ENCODE measurements at places on chromosomes 11 and 22.

- no peak for DNase-seq
Measured at GRCh38 chr22:35834061-35834460, 116.4 kb downstream of the APOL5 start.

- no peak for DNase-seq
Measured at GRCh38 chr22:42716221-42716620, 4.4 kb downstream of the A4GALT start.

- no peak for DNase-seq
Measured at GRCh38 chr11:112004389-112004788, 20.8 kb upstream of the DLAT start.

DNA sequence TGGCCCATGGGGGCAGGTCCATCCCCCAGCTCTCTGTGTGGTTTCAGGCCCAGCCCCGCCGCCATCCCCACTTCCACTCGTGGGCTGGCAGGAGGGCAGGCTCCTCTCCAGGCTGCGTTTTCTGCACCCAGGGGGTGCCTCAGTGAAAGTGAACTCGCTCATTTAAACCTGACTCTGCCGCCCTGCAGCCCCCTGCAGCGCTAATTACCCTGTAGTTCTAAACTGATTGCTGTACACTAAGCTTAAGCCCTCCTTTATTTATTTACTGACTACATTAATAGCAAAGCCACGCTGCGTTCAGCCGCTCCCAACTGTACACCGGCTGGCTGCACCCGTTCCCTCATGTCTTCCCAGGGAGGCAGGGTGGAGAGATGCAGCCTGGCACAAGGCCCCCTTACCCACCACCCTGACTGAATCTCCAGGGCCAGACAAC lies 36.6 kb upstream of the NNMT start:
- DNase-seq = no peak

DNA sequence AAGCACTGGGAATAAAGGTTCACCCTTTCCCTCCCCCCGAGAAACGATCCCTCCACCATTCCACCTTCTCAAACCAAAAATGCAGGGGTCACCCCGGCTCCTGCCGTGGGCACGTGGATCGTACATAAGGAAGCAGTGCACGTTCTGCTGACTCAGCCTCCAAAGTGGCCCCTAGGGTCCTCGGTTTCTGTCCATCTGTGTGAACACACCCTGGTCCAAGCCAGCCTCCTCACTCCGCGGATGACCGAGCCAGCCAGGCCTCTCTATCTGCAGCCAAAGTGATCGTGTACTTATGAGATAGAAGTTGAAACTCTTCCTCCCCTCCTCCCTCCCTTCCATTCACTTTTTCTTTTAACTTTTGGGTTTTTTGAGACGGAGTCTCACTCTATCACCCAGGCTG lies 16.2 kb downstream of the C11orf24 start:
- DNase-seq = no peak

- DNase-seq = no peak
Measured at GRCh38 chr11:86002431-86002830, 66.5 kb downstream of the PICALM start.

DNA sequence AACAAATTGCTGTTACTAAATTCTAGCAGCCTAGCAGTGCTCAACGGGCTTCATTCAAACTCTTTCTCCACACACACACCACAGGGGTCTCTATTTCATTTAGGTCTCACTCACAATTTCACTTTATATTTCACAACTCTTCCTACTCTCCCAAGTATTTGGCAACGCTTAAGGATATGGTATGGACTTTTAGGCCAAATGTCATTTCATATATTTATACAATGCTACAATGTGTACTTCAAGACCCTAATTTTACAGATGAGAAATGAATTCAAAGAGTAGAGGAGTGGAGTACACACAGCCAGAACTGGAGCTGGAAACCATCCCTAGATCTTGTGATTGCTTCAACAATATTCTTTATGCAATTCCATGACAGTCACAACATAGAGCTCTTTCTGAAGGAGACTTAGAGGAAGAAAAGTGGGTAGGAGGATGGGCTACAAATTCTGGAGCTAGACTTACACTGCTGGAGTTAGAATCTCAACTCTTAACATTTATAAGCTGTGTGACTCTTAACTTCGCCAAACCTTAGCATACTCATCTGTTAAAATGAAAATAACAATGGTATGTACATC lies 2.5 kb upstream of the MS4A13 start:
- no peak for DNase-seq

DNA sequence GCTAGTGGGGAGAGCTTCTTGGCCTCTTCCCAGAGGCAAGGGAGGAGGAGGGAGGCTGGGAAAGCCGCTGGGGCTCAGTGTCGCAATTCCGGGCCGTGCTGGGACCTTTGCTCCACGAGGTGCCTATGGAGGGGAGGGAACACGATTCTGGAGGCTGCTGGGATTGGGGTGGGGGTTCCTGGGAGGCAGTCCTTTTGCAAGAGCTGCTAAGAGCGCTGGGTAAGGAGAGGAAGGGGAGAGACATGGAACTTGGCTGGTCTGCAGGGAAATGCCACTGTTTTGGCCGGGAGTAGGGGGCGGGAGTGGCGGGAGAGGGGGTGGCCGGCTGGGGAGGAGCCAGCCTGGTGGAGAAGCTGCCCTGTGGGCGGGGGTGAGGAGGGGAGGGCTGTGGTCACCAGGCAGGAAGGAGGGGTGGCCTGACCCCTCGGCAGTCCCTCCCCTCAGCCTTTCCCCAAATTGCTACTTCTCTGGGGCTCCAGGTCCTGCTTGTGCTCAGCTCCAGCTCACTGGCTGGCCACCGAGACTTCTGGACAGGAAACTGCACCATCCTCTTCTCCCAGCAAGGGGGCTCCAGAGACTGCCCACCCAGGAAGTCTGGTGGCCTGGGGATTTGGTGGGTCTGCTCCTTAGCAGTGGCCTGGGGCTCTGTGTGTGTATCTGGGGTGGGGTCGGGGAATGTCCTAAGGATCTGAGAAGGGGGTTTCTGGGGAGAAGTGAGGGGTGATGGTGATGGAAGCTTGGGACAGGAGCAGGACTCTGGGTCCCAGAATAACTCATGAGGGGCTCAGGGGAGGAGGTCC lies at the start of gene NR1H3:
TSS of gene NR1H3 (plus strand) at position 480 of the 800 bp plus-strand sequence. CDS start 1,221 bp downstream, outside the sequence.
- no peak for DNase-seq

GRCh38 chr11:20457934-20458680 lies 70.6 kb downstream of the PRMT3 start:
- DNase-seq = no peak

DNA sequence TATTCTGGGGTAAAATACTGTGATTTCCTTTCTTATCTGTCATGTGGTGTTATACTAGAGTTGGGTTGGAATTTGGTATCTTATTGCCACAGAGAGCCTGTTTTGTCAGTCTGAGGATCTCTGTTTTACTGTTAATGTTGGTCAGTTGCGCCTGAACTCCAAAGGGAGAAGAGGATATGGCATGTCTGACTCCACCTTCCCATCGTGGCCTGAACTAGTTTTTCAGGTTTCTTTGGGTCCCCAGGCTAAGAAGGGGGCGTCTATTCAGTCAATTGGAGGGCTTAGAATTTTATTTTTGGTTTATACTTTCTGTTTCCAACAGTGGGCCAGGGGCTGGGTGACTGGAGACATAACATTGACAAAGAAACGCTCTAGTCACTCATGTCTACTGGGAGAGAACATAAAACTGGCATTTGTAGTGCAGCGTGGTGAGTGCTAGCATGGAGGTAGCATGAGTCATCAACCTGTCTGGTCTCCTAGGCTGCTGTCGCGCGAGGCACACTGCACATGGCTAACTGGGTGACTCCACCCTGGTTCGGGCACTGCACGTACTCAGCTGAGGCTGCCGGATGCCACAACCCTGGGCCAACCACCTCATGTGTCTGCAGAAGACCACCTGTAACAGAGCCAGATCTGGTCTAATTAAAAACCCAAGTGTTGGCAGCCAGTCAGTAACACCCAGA lies 120.1 kb upstream of the OR9Q1 start:
- peak; percentile 27 for DNase-seq

DNA sequence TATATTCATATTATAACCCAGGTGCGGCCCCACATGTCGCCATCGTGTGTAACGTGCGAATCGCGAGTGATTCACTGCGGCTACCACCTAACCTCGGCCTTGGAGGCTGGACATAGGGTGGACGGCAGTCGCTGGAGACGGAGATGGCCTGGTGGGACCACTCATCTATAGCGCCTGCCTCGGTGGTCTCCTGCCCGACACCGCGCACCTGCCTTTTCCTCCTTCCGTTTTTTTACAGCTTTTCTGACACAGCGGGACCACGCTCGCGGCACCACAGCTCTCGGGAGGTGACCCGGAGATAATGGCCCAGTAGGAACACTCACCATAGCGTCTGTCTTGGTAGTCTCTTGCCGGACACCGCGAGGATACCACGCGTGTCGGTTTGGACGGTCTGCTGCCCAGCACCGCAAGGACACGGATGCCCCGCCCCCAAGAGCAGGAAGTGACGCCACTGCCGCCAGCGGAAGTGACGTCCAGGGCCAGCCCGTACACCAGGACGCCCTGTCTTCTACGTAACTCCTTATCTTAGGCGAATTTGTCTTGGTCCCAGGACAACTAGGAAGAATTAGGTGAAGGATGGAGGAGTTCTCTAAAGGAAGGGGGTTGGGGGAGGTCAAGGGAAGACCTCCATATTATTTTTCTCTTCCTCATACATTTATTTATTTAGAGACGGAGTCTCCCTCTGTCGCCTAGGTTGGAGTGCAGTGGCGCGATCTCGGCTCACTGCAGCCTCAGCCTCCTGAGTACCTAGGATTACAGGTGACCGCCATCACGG lies 6.4 kb downstream of the SNU13 start:
- peak; percentile 82 for DNase-seq

- no peak for DNase-seq
Measured at GRCh38 chr22:20437613-20438426, at the start of gene SCARF2. SCARF2 (minus strand) TSS chr22:20437825; CDS start chr22:20437754, 71 bp downstream.

GRCh38 chr11:16215352-16215751 lies 141.0 kb downstream of the SOX6 start:
- DNase-seq = no peak

DNA sequence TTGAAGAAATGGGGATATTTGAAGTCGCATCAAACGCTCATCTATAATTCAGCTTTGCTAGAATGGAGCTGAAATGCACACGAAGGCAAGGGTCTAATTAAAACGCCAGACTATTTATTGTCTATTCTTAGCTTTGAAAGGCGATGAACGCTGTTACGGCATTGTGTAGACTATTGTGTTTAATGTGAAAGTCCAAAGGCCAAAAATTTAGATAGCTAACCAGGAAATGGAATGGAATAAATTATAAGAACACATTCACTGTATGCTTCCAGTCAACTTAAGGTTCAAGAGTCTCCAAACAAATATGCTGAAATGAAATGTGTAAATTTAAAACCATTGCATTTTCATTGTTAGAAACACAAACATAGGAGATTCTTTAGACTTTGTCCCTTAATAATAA lies 186.2 kb downstream of the CWF19L2 start:
- no peak for DNase-seq

DNA sequence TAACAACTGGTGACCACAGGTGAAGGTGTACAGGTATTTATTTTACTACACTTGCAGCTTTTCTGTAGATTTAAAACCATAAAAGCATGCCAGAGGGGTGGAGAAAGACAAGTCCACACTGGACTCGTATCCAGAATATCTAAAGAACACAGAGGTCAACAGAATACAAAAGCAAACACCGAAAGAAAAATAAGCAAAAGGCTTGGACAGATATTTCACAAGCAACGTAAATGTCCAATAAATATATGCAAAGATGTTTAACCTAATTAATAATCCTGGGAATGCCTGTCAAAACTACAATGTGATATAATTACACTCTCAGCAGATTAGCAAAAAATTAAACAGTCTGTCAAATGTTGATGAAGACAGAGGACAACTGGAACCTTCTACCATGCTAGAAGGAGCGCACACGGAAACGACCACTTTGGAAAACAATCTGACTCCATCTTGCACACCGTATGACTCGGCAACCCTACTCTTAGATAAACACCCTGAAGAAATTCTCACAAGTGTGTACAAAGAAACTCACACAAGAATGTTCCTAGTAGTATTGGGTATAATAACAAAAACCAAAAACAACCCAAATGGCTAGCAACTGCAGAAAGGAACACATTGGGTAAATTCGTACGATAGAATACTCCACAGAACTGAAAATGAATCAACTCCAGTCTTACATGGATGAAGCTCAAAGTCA lies 27.2 kb downstream of the GNB1L start:
- no peak for DNase-seq

- DNase-seq = no peak
Measured at GRCh38 chr22:29820961-29821290, 17.1 kb downstream of the ASCC2 start.

- DNase-seq = no peak
Measured at GRCh38 chr11:117510646-117511045, 183.0 kb downstream of the CEP164 start.

Measured in activated T-cell treated with anti-CD3 and anti-CD28 coated beads for 48 hours (primary cell).